ENCODE measurements at places on chromosomes 4 and X.

DNA sequence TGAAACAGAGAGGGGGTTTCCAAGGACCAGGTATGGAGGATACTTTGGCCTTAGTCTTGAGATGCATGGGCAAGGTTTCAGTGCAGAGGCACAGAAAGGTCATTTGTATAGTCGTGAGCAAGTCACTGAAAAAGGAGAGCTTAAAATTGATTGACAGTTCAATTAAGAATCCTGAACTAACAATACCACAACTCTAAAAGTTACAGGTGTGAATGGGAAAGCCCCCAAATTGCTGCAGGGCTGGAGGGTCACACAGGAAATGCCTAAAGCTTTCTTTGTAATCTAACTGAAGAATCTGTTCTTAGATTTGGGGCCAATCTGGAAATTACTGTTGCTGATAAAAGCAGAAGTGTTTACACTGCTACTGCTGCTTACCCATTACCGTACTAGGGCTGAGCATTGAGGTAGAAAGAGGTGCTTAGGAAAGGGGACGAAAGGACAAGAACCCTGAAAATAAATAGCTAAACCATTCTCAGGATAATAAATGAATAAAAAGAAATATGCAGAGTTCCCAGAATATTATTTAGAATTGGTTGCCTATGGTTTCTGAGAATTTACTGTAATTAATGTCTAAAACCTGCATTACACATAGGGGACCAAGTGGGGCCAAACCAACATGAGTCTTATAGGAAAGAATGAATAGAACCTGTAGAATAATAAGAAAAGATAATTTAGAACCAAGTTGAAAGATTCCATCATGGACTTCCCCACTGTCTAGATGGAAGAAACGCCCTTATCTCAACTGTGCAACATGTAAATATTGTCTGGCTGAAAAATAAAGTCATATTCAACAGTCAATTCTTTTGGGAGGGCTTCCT, 91.9 kb upstream of the PPP1R2C start:
- DNase-seq, result no peak

GRCh38 chr4:185395238-185395955, at the start of gene LRP2BP:
TSS of gene LRP2BP (minus strand) at chr4:185395924. CDS start at chr4:185378186, 17,738 bp downstream.
- DNase-seq, result no peak

DNA sequence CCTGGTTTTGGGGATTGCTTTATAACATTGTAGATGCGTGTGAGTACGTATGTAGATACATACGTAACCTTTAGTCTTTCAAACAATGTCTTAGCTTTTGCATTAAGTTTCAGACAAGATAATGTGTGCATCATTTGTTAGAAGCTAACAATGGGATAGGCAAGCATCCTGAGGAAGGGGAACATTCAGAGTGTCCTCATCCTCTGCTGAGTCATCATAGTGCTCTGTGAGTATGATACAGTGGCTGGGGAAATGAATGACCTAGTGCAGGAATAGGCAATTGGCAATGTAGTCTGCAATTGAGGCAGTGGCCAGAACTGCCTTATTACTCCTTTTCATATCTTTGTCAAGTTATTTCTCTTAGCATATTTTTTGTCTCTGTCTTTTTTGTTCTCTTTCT, 7.3 kb downstream of the NAP1L5 start:
- DNase-seq, result no peak

GRCh38 chr4:158163941-158164767, 8.7 kb downstream of the GASK1B start:
- no peak for DNase-seq

GRCh38 chrX:148035380-148035779, 54.2 kb downstream of the FMR1NB start:
- no peak for DNase-seq

DNA sequence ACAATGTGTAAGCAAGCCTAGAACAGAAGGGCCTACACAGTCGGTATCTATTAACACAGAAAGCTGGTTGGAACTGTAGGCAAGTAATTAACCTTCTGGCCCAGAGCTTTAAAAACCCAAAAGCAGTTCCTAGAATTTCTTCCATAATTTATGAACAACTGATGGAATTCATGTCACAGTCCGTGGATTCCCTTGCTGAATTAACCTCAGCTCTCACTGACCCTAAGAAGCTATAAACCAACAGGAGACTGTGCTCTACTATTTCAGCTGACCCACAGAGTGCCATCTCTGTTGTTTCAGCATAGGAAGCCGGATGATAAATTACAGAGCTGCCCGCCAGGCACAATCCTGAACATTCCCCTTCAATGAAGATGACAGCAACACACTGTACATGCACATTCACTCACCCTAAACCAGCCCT, 157.3 kb downstream of the PRDM5 start:
- no peak for DNase-seq

DNA sequence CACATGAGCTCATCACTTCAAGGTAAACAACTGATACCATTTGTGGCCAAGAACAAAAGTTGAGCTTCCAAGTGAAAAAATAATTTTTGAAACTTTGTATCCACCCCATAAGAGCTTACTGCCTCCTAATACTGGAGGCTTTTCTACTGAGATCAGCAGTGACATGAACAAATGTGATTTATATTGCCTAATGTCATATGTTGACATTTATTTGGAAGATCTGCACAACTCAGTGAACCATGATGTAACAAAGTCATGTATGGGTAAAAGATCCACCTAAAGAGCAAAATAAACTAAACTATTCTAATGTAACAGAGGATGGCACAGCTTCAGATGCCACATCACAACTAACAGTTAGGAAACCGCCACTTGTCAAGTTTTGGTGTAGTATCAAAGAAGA, 65.8 kb downstream of the AFAP1 start:
- no peak for DNase-seq

DNA sequence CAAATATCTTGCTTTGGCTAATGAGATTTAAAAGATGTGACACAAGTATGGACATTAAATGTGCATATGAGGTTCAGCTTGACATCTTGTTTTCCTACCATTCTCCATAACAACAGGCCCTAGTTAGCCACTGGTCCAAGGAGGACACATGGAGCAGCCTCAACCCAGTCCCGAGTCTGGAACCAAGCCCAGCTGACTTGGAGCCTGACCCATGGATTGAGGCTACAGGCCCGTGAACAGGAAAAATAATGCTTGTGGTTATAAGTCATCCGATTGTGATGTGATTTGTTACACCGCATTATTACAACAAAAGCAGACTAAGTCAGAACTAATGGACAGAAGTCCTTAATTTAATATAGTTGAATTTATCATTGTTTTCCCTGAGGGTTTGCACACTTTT, 123.2 kb upstream of the BANK1 start:
- DNase-seq, result no peak

DNA sequence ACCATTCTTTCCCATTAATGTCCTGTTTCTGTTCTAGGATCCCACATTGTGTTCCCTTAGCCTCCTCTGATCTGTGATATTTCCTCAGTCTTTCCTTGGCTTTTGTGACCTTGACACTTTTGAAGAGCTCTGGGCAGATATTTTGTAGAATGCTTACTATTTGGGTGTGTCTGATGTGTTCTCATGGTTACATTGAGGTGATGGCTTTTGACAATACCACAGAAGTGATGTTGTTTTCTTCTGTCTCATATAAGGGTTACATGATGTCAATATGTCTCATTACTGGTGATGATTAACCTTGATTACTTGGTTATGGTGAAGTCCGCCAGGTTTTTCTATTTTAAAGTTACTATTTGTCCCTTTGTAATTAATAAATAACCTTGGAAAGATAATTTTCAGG, 183.7 kb downstream of the SOWAHB start:
- DNase-seq, result no peak

- no peak for DNase-seq
These were observed 569.4 kb downstream of the BCOR start for GRCh38 chrX:39528161-39528916.

GRCh38 chr4:28831867-28832266, 1888.3 kb upstream of the PCDH7 start:
- no peak for DNase-seq

DNA sequence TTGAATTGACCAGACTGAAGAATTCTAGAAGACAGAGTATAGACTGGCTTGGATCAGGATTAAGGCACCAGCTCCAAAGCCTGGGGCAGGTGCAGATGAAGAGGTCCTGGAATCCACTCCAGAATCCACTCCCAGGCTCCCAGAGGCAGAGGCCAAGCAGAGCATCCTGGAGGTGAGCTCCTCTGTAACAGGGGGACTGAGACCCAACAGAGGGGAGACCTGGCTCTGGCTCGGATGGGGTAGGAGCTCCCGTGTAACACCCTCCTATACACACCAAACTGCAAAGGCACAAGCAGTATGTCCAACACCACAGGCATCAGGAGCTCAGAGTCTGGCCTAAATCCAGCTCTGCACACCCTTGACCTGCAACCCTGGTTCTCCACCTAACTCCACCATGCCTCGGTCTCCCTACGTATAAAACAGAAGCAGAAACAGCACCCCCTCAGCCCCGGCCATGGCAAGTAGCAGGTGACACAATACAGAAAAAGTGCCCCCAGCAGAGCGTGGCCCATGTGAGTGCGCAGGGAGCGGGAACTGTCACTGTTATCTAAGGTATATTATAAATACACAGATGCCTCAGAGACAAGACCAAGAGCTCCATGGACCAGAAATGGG, 14.9 kb downstream of the RNF212 start:
- no peak for DNase-seq

GRCh38 chr4:161883157-161883556, 280.6 kb downstream of the FSTL5 start:
- DNase-seq, result no peak

DNA sequence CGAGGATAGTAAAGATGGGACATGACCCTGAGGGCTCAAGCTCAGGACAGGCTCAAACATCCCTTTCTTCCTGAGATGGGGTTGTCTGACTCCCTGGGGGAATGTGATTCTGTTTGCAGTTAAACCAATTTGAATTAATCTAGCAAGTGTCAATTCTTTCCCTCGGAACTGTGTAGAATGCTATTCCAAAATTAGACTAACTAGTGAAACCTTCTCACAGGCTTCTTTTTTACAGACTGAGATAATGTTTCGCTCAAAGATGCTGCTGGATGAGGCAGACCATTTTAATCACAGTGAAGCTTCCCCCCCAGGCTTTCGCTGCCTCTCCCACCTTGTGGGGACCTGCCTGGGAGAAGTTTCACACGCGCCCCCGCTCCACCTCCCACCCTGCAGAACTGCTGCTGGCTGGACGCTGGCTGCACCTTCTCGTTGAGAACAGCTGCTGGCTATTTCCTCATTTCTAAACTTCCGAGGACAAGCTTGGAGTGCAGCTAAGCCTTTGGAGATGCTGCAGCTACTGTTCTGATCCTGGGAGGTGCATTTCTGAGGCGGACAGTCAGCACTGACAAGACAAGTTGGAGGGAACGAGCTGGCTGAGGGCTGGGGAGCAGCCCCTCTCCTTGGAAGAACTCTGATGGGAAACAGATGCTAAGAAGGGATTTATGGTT, 297.8 kb downstream of the RAPGEF2 start:
- no peak for DNase-seq

DNA sequence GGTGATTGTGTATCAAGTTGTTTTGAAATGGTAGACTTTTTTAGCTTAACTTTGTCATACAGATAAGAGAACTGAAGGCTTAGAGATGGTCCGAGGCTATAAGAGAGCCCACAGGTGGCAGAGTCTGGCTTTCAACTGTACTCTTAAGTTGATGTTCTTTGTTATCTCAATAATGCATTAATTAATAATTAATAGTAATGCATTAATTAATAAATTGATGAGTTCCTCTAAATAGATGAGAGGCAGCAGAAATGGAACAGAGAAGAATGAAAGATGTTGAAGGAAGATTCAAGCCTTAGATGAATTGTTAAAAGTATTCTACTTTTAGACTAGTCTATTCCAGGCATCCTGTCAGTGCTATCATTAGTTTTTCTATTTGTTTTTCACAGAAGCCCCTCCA, 22.4 kb downstream of the NUDT9 start:
- DNase-seq, result no peak

DNA sequence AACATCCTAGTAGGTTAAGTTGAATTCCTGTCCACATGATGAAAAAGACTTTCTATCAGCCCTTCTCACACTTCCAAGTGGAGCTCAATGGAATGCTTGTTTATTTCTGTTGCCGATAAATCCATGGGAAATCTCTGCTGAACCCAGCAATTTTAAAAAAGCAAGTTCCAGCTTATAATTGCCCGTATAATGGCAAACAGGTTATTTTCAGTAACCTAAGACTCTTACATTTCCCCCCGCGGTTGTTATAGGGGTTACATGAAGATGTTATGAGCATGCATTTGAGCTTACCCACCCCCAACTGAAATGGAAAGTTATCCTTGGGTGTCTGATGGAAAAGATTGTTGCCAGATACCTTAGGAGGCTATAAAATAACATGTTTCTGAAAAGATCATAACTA, 136.2 kb downstream of the PALLD start:
- no peak for DNase-seq

DNA sequence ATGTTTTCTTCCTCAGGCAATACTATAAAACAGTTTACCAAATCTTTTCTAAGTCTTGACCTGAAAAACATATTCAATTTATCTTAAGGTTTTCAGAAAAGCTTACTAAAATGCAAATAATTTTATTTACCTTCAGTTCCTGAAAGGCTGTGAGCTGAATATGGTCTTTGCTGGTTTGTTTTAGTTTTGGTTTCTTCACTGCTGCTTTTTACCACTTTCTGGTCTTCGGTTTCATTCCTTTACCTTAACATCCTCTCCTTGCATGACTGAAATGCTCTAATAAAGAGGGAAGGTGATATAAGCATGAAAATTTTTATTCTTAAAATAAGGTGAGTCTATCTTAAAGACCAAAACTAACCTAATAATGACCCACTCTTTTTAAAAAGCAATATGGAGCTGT, 97.1 kb upstream of the NRK start:
- DNase-seq, result no peak

- no peak for DNase-seq
These were observed 262.1 kb upstream of the GPC4 start for GRCh38 chrX:133677123-133678063.

DNA sequence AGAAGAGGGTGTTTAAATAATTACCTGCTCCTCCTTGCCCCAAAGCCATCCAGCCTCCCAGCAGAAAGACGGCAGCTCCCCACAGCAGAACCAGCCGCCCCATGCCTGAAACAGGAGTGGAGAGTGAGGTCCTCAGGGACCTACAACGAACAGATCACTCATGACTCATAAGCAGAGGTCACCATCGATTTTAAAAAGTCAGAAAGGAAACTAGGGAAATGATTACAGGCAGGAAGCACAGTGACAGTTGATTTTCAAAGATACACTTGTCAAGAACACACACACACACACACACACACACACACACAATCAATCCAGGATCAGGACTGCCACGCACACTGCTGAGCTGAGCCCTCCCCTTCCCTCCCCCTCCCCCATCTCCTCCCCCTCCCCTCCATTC, at the start of gene CRLF2:
TSS of gene CRLF2 (minus strand) at position 118 of the 400 bp plus-strand sequence. CDS start at position 103, 15 bp downstream.
- DNase-seq, result no peak
